ENCODE measurements at places on chromosomes 13 and 19.

DNA sequence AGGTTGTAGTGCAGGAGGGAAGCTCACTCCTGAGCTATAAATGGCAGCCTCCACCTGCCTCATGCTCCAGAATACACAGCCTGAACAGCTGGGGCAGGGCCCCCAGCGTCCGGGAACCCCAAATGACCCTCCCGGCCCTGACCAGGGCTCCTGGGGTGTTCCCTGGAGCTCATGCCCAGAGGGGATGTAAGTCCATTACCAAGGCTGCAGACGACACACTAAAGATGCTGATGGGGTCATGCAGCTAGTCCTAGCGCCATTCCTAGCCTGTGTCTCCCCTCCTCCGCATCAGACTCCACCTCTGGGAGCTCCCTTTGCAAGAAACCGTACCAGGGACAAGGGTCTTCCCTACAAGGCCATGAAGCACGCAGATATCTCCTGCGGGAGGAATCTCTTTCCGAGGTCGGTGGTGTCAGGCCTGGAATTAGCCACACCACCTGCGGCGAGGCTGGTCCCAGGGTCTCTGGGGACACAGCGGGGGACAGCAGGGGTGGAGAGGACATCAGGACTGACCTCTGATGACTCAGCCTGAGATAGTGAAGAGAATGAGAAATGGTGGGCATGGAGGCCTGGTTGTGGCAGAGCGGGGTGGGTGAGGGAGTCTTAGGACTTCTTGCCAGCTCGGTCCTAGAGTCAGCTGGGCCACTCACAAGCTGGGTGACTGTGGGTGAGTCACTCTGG, 11.9 kb upstream of the TPM4 start:
- no peak for DNase-seq

GRCh38 chr13:73073050-73073449, 14.2 kb downstream of the KLF5 start:
- no peak for DNase-seq

DNA sequence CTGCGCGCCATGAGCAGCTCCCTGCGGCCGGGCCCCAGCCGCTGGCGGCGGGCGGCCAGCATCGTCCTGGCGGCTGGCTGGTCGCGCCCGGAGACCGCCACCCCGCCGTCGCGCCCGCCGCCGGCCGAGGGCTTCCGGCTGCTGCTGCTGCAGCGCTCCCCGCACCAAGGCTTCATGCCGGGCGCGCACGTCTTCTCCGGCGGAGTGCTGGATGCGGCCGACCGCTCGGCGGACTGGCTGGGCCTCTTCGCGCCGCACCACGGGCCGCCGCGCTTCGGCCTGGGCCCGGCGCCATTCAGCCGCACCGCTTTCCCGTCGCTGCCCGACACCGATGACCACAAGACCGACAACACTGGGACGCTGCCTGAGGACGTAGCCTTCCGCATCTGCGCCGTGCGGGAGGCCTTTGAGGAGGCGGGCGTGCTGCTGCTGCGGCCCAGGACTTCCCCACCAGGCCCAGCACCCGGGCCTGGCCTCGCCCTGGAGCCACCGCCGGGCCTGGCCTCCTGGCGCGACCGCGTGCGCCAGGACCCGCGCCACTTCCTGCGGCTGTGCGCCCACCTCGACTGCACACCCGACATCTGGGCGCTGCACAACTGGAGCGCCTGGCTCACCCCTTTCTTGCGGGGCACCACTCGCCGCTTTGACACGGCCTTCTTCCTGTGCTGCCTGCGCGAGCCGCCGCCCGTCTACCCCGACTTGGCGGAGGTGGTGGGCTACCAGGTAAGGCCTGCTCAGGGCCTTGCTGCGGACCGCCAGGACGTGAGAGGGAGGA, 518 bp downstream of the NUDT19 start:
- no peak for DNase-seq

GRCh38 chr13:78592584-78592983, 10.8 kb downstream of the POU4F1 start:
- no peak for DNase-seq

DNA sequence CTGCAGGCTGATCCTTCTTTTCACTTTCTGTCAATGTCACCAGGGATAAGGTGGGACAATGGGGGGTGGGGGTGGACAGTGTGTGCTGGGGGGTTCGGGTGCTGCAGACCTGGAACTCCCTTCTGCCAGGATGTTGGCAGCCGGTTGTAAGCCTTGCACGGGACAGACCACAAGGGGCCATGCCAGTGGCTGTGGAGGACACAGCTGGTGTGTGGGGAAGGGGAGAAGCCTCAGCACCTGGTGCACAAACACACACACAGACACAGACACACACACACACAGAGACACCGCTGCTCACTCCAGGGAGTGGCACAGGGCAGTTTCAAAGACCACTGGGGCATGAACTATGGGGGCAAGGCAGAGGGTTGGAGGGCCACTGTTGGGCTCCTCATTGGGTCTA, 3.6 kb downstream of the F2RL3 start:
- no peak for DNase-seq

DNA sequence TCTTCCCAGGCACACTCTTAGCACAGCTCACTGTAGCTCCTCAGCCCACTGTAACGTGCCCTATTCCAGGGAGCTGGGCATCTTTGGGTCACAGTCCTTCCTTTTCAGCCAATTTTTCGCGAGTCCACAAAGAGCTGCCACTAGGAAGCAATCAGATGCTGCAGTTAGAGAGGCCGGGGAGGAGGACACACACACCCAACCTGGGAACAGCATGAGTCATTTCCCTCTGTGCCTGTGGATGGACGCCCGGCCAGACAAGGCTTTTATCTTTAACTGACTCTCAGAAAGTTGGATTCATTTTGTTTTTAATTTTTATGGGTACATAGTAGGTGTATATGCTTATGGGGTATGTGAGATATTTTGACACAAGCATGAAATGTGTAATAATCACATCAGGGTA, 918.6 kb downstream of the UQCRFS1 start:
- no peak for DNase-seq

DNA sequence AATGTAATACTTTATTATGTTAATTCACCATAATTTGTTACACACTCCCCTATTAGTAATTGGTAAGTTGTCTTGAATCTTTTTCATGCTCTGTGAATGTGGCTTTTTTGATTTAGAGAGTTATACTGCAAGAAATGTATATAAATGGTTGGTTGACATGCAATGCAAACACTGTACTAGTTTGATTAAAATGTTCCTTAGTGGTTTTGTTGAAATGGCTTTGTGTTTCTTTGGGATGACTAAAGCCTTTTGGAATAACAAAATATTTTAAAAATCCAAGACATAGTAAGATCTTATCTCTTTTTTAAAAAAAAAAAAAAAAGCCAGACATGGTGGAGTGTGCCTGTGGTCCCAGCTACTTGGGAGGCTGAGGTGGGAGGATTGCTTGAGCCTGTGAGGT, 10.5 kb downstream of the LAMP1 start:
- no peak for DNase-seq

- no peak for DNase-seq
These were observed 38.2 kb downstream of the PDCD5 start for GRCh38 chr19:32619051-32619685.
